IMR-90 (cell line): ENCODE measurements at places on chromosomes 4 and X. TPM values are rescaled to one million over a fixed set of nuclear protein-coding genes. Genes with fewer than 3 reads are reported as not detected.
A peak's percentile ranks its signal among the peaks of the same experiment; 100 is the strongest.

The SSX2 gene
- not detected in 2 replicates for total RNA-seq

The PABPC1L2A gene
- not detected in 2 replicates for total RNA-seq

The TRIM61 gene
- 4.2 and 4.7 TPM in 2 replicates for total RNA-seq

The CITED1 gene
- total RNA-seq = under 0.01 and 0.18 TPM in 2 replicates

The BTK gene
- not detected in 2 replicates for total RNA-seq

The PGAM4 gene
- total RNA-seq = 0.72 TPM in 1 of 2 replicates, not detected in the other

The CTAG1B gene
- total RNA-seq = not detected in 2 replicates

The GUCY1B1 gene
- total RNA-seq = 2.8 and 2.9 TPM in 2 replicates

The PLXNB3 gene
- total RNA-seq = 0.36 and 1.7 TPM in 2 replicates

DNA sequence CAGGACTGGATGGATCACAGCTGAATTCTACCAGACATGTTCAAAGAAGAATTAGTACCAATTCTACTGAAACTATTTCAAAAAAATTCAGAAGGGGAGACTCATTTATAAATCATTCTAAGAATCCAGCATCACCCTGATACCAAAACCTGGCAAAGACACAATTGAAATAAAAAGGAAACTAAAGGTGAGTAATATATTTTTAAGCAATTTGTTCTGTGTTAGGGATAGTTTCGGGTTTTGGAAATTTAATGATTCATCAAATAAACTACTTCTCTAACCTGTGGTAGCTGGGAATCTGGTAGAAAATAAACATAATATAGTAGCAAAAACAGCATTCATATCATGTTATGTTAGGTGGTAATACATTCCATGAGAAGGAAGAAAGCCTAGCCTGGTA, 662.2 kb upstream of the BOD1L1 start:
- no peak for DNase-seq

DNA sequence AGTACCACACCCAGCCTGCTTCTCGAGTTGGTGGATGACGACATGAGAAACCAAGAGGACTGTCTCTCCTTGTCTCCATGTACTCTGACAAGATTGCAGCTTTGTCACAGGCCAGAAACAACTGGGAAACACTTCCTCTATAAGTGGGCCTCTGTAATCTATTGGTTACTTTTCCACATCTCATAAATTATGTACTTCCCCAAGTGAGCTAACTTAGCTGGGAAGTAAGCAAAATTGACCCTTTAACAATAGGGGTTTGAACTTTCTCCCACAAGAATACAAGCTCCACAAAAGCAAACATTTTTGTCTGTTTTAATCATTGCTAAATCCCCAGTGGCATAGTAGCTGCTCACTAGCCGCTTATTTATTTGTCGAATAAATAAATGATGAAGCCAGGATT, 14.1 kb upstream of the USO1 start:
- DNase-seq = no peak

GRCh38 chrX:55908661-55909212, 191.2 kb downstream of the RRAGB start:
- no peak for DNase-seq

- DNase-seq = no peak
Observed at GRCh38 chrX:154457491-154458115, 478 bp upstream of the PLXNA3 start.

DNA sequence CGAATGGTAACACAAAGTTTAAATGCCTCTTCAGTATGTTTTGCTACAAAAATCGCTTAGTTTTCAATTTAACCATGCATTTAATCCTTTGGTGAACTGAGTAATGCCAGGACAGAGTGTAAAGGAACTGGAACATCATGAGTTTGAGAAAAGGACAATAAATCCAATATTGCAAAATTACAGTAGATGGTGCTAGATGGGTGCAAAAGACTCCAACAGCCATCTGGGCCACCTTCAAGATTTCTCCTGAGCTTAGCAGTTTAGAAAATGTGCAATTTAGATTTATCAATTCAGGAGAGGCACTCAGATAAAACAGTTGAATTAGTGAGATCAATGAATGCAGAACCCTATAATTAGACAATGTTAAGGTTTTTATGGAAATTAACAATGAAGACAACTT, 33.2 kb upstream of the MID1IP1 start:
- peak; percentile 33 for DNase-seq

DNA sequence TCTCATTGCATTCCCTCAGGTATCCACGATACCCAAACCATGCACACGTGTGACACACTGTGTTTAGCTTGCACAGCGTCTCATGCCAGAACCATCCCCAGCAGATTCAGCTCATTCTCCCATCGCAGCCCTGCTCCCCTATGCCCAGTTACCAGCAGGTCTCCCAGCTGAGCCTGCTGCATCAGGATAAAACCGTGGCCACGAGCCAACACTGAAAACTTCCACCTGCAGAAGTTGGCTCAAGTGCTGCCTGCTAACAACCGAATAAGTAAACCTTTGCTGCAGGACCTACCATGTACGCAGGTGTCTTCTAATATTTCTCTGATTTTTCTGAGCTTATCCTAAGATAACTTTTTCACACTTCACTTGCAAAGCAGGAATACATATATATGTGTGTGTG, 120.4 kb upstream of the STS start:
- DNase-seq = no peak

GRCh38 chrX:15160558-15161095, 109.3 kb downstream of the ASB9 start:
- DNase-seq = no peak

GRCh38 chrX:71549986-71550385, 17.1 kb downstream of the OGT start:
- DNase-seq = no peak

- no peak for DNase-seq
Observed at GRCh38 chrX:38375891-38376290, 23.5 kb downstream of the OTC start.

DNA sequence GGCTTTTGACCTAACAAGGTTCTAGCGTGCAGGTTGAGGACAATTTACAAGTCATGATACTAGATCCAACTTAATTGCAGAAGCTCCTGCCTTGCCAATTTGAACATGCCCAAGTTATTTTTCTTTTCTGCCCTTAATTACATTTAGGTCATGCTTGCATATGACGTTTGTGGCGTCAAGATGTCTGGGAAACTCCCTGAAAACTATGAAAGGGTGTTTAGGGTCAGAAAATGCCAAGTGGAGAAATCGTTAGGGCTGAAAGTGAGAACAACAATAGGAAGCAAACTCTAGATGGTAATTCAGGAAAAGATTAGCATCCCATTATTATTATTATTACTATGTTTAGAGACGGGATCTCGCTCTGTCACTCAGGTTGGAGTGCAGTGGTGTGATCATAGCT, 38.2 kb upstream of the PLAC8 start:
- DNase-seq = no peak

GRCh38 chr4:24262616-24263015, 321.7 kb downstream of the DHX15 start:
- DNase-seq = no peak

- peak; percentile 64 for DNase-seq
Observed at GRCh38 chrX:3124031-3124430, 82.8 kb downstream of the ARSF start.
